H1 (cell line): ENCODE measurements at places on chromosomes 2 and 18. TPM values are rescaled to one million over a fixed set of nuclear protein-coding genes. Genes with fewer than 3 reads are reported as not detected.

Gene DAW1
- total RNA-seq: 0.84 and 1.4 TPM in 2 replicates

Gene CELF4
- 3.3 and 3.4 TPM in 2 replicates for total RNA-seq

GRCh38 chr18:60873708-60874107 is 459.5 kb upstream of the CDH20 start:
- no peak for DNase-seq

DNA sequence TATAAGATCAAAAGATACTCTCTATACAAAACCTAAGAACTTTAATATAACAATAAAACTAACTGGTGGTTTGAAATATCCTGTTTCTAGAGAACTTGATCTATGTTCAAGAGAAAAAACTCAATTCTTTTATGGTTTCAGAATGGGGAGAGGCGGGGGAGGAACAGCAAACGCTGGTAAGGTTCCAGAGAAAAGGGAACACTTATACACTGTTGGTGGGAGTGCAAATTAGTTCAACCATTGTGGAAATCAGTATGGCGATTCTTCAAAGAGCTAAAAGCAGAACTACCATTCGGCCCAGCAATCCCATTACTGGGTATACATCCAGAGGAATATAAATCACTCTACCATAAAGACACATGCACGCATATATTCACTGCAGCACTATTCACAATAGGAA is 17.2 kb downstream of the FAM98A start:
- DNase-seq: no peak

GRCh38 chr2:174591740-174592139 is 5.9 kb downstream of the WIPF1 start:
- DNase-seq: no peak
